ENCODE measurements at places on chromosomes 6 and 20.

DNA sequence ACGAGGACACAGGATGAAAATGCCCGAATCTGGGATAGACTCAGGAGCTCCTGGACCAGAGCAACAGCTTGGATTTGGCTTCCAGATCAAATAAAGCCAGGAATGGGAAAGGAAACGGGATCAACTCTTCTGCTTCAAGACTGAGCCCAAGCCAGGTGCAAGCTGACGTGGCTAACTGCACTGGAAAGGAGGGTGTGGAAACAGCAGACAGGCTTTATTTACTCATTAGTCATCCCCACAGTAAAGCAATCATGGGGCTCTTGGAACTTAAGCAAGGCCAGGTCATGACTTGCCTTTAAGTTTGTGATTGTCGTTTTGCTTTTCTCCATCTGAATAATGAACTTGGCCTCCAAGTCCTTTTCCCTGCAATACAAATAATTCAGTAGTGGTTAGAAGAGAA is 45.2 kb downstream of the KIF16B start:
- DNase-seq = peak; percentile 38

DNA sequence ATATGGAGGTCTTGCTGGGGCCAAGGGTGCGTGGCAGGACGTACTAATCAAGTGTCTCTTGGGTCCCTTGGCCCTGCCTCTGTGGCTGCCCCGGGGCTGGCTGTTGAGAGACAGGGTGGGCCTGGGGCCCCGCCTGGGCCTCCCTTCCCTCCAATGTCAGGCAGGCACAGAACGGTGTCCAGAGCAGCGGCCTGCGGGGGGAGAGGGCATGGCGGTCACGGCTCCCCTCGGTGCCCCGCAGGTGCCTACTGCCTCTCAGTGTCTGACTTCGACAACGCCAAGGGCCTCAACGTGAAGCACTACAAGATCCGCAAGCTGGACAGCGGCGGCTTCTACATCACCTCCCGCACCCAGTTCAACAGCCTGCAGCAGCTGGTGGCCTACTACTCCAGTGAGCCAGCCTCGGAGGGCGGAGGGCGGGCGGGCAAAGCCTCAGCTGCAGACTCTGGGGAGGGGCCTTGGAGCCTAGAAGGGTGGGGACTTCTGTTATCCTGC is 50.0 kb downstream of the SRC start:
- DNase-seq = no peak

- DNase-seq = no peak
Observed at GRCh38 chr6:165692106-165692653, 29.1 kb upstream of the PDE10A start.

- DNase-seq = no peak
Observed at GRCh38 chr20:7010527-7010926, 243.0 kb downstream of the BMP2 start.

- peak; percentile 54 for DNase-seq
Observed at GRCh38 chr6:16639684-16640480, 121.4 kb downstream of the ATXN1 start.

Measured in HTR-8/SVneo (cell line).